Fibroblast of skin of right quadriceps (primary cell): ENCODE measurements at places on chromosomes 4 and X.

DNA sequence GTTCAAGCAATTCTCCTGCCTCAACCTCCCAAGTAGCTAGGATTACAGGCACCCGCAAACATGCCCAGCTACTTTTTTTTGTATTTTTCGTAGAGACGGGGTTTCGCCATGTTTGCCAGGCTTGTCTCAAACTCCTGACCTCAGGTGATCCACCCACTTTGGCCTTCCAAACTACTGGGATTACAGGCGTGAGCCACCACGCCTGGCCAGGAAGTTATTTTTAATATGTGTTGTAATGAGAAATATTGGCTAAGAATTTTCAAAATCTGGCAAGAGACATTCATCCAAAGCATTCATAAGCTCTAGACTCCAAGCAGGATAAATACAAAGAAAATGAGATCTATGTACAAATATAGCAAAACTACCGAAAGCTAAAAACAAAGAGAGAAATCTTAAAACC, 18.0 kb upstream of the METAP1 start:
- no peak for DNase-seq

DNA sequence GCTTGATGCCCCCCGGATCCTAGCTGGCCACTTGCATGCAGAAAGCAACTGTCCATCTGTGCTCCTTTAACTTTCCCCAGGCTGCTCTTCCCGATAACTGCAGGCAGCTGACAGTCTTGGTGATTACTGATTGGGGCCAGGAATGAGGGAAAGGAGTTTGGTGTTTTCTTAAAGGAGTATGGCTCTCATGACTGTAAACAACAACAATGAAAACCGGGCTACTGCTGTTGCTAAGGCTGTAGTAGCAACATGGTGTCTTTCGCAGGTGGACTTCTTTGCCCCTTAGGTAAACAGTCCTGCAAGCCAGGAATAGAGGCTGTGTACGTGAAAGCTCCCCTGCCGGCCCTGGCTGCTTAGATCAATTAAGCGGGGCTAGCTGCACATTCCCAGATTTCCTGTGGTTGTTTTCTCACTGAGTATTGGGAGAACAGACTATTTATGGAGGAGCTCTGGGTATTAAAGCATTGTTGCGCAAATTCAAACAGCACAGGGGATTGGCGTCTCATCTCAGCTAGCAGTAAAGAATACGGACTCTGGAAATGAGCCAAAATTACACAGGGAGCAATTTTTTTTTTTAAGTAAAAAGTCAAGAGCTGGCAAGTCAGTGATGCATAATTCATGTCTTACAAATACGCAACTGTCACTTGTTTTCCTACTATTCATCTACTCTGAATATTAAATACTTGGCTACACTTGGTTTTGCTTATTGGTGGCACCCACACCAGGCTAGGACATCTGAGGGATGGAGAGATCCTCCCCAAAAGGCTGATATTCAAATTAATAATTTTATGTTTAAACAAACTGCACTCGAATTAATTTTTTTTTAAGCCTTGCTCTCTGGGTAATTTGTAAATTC, 61.6 kb upstream of the NAP1L5 start:
- DNase-seq, result peak; percentile 87

DNA sequence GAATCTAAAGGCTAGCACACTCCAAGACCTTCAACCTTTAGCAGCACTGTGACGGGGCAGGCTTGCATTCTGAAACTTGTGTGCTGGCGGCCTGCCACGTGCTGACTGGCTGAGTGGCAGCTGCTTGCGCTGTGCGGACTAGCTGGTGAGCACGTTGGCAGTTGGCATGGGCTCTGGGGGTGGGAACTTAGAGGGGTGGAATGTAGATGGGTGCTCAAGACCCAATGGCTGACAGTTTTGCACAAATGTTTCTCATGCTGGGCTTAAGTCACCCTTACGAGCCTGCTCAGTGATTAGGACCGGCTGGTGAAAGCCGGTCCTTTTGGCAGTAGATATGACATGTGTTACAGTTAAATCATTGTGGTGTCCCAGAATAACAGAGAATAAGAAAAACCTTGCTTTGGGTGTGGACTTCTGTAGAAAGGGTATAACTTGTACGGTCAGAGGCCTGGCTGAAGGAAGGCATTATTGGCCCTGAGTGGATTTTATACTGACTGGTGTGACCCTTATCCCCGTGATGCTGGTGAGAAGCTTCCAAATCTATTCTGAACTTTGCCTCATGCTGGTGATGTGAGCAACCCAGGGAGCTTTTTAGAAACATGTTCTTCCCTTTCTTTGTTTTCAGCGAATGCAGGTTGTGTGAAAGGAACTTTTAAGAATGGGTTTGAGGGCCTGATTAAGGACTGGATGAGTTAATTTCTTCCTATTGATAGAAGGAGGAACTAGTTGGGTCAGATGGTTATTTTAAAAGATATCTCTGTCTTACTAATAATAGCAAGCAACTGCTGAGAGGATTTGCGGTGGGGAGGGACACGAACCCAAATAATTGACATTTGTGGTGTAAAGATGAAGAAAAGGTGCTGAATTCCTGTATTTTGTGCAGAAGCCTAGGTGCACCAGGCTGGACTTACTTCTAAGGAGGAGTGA, 107.4 kb upstream of the SLC4A4 start:
- DNase-seq, result peak; percentile 65

DNA sequence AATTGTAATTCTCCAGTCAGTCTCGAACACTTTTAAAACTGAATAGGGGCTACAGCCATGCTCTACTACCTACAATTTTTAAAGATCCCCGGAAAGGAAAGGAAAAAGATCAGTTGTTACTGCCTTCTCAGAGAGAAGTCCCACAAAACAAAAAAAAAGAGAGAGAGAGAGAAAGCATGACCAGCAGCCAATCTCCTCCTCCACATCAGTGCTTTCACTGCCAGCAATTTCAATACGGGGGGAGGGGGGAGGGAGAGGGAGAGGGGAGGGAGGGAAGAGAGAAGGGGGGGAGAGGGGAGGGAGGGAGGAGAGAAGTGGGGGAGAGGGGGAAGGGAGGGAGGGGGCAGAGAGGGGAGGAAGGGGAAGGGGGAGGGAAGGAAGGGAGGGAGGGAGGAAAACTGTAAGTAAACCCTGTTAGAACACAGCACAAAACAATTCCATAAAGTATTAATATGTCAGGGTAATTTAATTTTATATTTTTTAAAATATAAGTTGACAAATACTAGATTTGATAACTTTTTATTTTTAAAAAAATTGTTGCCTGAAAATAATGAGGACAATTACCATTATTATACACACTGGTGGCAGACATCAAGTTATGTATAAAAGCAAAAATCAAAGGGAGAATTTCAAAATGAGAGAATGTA, 108.0 kb downstream of the LRBA start:
- no peak for DNase-seq

DNA sequence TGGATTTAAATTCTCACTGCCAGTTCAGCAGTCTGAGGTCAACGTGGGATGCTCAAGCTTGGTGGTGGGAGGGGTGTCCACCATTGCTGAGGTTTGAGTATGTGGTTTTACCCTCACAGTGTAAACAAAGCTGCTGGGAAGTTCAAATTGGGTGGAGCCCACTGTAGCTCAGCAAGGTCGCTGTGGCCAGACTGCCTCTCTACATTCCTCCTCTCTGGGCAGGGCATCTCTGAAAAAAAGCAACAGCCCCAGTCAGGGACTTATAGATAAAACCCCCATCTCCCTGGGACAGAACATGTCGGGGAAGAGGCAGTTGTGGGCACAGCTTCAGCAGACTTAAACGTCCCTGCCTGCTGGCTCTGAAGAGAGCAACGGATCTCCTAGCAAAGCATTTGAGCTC, 14.9 kb upstream of the RRAGB start:
- DNase-seq, result no peak

GRCh38 chrX:40809210-40809609, 73.9 kb upstream of the MED14 start:
- DNase-seq, result no peak

- DNase-seq, result no peak
These were observed 389.1 kb upstream of the PCDH7 start for GRCh38 chr4:30330894-30331652.

GRCh38 chr4:71201057-71201456, 137.8 kb upstream of the SLC4A4 start:
- DNase-seq, result no peak

GRCh38 chr4:152039691-152040090, 278.9 kb upstream of the GATB start:
- DNase-seq, result no peak

DNA sequence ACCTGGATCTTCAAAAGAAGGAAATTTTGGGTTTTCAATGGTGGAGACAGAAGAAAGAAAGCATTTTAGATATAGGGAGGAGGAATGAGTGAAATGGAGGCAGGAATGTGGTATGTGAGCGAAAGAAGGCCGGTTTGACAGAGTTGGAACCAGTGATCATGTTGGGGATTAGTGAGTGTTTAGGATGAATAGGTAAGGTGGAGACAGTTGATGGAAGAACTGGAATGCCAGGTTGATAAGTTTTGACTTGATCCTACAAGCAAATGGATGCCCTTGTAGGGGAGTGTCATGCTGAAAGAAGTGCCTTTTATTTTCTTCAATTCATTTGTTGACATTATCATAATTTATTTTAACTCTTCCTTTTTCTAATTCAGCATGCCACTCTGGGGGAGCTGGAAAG, 207.8 kb upstream of the AMOT start:
- no peak for DNase-seq

DNA sequence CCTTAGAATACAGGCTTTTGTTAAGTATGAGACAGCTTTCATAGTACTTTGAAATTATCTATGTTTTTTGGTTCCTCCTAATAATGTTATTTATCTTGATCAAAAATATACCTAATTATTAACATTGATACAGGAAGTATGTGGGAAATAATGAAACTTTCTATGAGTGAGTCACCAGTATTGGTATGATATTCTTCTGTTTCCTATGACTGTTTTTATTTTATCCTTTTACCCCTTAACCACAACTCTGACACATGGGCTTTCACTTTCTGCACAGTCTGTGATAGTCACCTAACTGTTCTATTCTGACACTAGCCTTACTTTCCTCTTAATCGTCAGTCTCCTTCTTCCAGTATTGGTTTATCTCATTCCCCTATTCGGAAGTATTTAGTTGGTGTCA, 4.7 kb downstream of the THAP9 start:
- peak; percentile 44 for DNase-seq

DNA sequence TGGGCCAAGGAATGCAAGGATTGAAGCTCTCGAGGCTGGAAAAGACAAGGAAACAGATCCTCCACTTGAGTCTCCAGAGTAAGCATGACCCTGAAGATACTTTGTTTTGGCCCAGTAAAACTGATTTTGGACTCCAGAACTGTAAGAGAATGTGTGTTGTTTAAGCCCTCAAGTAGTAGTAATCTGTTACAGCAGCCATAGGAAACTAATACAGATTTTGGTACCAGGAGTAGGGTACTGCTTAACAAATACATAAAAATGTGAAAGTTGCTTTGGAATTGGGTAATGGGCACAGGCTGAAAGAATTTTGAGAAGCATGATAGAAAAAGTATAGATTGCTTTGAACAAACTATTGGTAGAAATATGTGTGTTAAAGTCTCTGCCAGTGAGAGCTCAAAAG, 17.4 kb upstream of the FRAS1 start:
- DNase-seq, result no peak

- DNase-seq, result peak; percentile 15
These were observed 41.4 kb downstream of the ABHD18 start for GRCh38 chr4:128006592-128006991.

- no peak for DNase-seq
These were observed 3.9 kb downstream of the SPCS3 start for GRCh38 chr4:176323511-176324160.

GRCh38 chrX:18674417-18674787, 2.5 kb upstream of the RS1 start:
- no peak for DNase-seq

GRCh38 chr4:118760493-118760892, 75.3 kb downstream of the METTL14 start:
- DNase-seq, result no peak

DNA sequence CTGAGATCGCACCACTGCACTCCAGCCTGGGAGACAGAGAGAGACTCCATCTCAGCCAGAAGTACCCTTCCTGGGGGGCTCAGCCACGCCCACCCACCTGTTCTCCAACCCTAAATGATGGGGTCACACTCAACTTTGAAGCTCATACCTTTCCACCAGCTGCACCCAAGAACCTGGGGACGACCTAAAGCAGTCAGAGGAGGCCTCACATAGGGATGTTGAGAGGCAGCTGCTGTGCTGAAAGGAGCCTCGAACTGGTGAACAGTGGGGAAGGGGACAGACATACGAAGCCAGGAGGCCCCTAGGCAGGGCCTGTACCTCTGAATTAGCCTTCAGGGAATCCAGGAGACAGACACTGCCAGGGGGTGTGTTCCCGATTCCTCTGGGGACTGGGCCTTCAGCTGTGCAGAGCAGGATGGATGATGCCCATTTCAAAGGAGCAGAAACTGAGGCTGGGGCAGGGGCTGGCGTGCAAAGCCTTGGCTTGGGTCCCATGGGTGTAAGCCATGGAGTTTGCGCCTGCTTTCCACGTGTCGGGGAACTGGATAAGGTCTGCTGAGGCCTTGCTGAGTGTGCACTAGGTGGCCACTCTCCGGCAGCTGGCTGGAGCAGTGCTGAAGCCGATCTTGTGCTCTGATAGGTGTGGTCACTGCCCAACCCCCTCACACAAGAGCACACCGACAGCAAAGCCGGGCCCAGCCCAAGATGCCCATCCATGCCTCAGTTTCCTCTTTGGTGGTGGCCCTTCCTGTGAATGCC, 130.8 kb downstream of the CPZ start:
- DNase-seq, result no peak
